ENCODE measurements at places on chromosomes 2 and 18.

GRCh38 chr2:183605440-183605839, 481.2 kb downstream of the NUP35 start:
- DNase-seq = no peak

GRCh38 chr18:62521593-62521992, 1.2 kb upstream of the ZCCHC2 start:
- no peak for DNase-seq

DNA sequence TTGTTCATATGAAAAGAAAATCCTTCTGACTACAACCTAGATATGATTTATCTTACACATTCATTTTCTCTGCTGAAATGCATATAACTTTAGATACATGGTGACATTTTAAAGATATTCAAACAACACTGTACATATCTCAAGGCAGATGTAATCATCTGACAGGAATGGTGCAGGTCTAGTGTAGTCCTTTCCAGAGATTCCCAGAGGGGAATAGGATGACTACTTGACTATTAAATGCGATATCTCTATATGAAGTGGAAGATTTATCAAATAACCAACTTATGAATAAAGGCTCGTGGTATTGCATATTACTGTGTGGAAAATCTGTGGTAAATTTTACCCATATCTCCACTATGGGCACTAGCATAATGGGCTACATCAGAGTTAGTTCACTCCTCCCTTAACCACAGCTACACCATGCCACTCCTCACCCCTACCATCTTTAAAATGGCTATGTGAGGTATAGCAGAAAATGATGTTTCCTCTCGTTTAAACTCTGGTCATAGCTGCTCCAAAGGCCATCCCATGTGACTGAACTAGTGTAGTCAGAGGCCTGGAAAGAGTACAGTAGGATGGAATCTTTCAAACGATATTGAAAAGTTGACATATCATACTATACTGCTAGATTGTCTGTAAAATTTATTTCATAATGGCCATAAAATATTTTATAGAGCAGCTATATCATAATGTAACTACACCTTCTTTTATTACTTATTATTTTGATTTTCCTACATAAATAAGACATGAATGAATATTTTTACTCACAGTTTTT, 9.1 kb upstream of the ITPRID2 start:
- no peak for DNase-seq

DNA sequence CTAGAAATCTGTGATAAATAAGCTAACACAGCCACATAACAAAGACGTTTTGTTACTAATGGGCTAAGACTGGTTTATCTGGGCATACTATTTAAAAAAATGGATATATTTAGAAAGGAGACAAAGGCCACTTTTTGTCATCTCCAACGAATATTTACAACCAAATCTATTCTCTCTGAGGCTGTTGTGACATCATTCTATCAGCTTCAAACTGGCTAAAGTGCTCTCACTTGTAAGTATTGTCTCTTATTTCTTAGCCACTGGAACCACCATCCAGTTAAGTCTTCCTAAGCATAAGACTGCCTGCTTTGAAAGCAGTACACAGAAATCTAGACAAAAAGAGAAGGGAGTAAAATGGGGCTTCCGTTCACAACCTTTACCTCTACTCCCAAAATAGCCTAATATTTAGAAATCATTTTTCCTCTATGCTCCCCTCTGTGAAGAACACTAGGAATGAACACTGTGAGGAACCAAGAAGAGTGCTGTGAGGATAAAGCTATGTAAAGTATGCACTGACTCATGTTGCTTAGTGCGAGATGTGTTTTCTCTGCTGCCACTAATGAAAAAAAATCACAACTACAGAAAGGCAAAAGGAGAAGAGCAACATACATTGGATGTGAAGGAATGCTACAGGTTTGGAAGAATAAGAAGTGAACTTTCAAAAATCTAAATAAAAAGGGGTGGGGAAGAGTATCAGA, 264.1 kb downstream of the EXOC6B start:
- DNase-seq = no peak

GRCh38 chr2:56361844-56362243, 178.1 kb downstream of the CCDC85A start:
- DNase-seq = no peak

GRCh38 chr2:164458792-164459191, 162.5 kb downstream of the GRB14 start:
- no peak for DNase-seq

- DNase-seq = peak; percentile 90
Observed at GRCh38 chr2:239500574-239501550, 100.0 kb upstream of the HDAC4 start.
